Activated CD8-positive, alpha-beta memory T cell treated with anti-CD3 and anti-CD28 coated beads for 1 hour (primary cell): ENCODE measurements at places on chromosomes 6 and 20.

- no peak for DNase-seq
Observed at GRCh38 chr6:20486641-20487040, 47.6 kb upstream of the CDKAL1 start.

GRCh38 chr6:33584700-33585402, 4.8 kb upstream of the BAK1 start:
- DNase-seq, result no peak

DNA sequence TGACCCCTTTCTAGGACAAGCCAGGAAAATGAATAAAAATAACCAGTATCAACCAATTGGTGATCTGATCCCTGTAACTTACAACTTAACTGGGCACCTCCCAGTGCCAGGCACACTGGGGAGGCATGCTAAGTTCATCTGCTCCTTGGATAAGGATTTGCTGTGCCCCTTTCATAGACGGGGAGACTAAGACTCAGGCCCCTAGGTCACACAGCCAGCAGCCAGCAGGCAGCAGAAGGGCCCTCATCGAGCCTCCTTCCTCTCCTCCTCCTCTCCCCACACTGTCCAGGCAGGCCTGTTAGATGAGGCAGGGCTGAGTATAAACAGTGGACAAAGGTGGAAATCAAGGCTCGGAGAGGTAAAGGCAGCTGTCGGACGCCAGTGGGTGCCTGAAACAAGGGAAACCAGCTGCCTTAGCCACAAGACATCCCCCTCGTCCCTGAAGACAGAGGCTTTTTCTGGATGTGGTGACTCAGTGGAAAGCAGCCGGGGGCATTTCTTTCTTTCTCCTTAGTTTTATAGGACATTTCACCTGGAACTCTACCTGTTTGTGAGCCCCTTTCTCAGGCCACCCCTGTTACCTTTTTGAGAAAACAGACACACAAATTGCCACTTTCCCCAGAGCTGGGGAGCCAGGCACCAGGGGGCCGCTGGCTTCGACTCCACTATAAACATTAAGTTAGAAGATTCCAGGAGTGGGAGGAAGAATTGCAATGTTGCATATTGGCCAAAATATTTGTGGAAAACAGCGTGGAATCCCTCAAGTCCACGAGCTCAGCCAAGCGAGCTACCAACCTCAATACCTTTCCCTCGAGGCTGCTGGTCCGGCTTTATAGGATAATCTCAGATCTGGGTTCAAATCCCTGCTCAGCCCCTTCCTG, 166.0 kb downstream of the PREX1 start:
- no peak for DNase-seq

DNA sequence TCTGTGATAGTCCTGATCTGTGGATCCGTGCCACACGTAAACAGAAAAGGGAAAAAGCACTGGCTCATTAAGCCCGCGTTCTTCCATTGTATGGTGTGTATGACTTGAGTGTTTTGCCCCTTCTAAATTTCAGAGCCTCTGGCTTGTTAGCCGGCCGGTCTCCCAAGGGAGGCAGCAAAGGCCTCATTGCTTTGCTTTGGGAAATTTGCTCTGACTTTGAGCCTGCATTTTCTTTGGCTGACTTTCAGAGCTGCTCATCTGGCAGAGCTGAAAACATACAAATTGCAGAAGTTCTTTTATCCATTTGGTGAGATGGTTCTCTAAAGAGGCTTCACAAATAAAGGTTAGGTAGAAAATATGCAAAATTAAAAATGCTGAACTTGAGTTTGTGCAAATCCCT, 123.0 kb downstream of the UTRN start:
- DNase-seq, result no peak
